OCI-LY7 (cell line): ENCODE measurements at places on chromosomes 16 and 17. TPM values are rescaled to one million over a fixed set of nuclear protein-coding genes. Genes with fewer than 3 reads are reported as not detected.
A peak's percentile ranks its signal among the peaks of the same experiment; 100 is the strongest.

The PPY gene
- total RNA-seq = not detected in 2 replicates

The TMEM238L gene
- not detected in 2 replicates for total RNA-seq

The ZFHX3 gene
- total RNA-seq = 5.7 and 6.2 TPM in 2 replicates

The ASGR1 gene
- 0.85 and 1.2 TPM in 2 replicates for total RNA-seq

The ATP1B2 gene
- total RNA-seq = not detected in 2 replicates

The KRT222 gene
- total RNA-seq = not detected in 2 replicates

The ADAM11 gene
- 1.1 and 1.4 TPM in 2 replicates for total RNA-seq

The MSLN gene
- total RNA-seq = 0.30 and 0.44 TPM in 2 replicates

The TACO1 gene
- 26.0 and 28.8 TPM in 2 replicates for total RNA-seq

The ITGAX gene
- total RNA-seq = not detected in 2 replicates

The NTN1 gene
- not detected in 2 replicates for total RNA-seq

The PYDC1 gene
- total RNA-seq = not detected in 2 replicates

The EFCAB13 gene
- total RNA-seq = 5.3 and 9.1 TPM in 2 replicates

GRCh38 chr16:58824201-58824600 is 90.1 kb upstream of the GOT2 start:
- no peak for DNase-seq

- DNase-seq = no peak
Measured at GRCh38 chr17:41914358-41914766, 4.4 kb downstream of the ACLY start.

GRCh38 chr16:79347277-79347676 is 253.3 kb downstream of the MAF start:
- no peak for DNase-seq

GRCh38 chr17:48646183-48647102 is 20.3 kb upstream of the HOXB9 start:
- no peak for DNase-seq

DNA sequence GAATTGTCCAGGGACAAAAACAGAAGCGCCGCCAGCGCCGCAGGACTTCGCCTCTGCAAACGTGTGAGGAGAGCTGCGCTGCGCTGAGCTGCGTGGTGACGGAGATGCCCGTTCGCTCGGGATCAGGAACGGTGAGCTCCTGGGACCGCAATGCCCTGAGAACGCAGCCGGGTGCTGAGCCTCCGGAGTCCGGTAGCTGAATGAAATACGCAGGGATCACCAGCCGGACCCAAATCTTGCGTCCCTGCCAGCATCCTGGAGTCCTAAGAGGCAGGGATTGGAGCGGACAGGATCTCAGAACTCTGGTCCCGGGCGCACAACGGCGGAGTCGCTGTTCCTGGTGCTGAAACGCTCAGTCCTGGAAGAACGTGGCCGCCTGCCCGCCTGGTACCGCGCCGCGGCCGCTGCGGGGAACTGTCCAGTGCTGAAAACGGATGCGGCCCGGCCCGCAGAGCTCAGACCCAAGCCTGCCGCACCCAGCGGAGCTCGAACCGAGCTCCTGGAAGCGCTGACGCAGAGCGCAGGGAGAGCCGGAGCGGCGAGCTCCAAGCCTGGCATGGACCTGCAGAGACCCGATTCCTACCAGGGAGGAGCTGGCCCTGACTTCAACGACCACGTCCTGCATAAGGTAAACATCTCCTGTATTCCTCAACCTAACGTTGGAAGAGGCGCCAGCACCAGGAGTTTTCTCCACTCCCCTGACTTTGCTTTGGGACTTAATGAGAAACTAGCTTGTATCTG is 41.5 kb downstream of the CD300LF start:
- no peak for DNase-seq

DNA sequence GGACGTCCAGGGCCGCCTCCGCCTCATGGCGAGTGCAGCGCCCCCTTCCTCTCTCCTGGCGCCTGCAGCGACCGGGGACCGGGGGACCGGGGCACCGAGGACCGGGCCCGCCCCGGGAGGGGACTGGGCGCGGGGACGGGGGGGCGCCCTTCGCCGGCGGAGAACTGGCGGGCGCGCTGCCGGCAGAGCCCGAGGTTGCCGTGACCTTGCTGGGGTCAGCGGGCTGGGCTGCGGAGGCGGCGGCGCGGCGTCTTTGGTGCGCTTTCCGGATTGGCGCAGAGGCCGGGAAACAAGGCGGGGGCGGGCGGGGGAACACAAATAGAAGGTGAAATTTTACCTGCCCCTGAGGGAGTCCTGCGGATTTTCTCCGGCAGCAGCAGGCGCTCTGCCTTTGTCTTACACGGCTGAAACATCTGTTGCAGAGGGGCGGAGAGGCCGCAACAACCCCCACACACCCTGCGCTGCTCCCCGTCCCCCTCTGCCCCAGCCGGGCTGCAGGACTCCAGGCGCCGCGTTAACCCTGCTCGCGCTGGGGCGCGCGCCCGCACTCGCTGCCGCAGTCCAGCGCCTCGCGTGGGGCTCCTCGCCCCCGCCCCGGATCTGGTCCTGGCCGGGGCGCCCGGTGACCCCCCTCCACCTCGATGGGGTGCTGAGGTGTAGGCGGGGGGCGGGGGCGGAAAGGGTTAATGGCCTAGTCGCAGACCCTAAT is 53.5 kb downstream of the SREBF1 start:
- peak; percentile 93 for DNase-seq

DNA sequence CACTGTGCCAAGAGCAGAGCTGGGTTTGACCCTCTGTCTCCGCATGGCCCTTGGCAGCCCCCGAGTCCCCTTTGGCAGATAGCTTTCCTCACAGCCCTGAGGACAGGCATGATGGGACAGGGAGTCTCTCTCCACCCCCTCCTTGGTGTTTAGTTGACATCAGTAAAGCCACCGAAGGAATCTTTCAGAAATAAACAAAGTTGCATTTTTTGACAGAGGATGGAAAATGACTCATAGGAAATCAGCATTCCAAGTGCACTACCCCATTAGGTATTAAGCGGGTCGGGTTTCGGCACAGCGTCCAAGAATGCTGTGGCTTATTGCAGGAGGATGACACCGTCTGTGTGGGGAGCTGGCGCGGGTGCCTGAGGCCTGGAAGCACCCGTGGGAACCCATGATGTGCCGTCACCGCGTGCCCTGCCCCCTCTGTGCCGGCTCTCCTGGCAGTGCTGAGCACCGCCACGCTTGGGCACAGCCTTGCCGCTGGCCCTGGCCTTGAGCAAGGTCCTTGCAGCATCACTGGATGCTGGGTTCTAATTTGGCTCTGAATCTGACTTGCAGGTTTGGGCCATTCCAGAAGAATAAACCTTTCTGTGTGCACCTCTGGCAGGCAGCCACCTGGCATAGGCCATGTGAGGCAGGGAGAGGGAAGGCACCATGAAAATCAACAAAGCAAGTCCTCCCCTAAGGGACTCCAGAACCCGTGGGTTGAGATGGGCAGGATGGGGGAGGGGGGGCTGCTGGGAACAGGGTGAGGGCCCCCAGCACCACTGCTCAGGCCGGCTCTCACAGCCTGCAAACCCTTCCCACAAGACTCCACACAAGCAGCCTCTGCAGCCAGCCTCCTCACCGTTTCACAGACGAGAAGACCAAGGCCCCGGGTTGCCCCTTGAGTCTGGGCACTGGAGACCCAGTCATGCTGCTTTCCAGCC is 50.5 kb upstream of the ZNF469 start:
- no peak for DNase-seq

GRCh38 chr16:4664538-4665418 is 28.6 kb upstream of the NUDT16L1 start:
- DNase-seq = no peak

- no peak for DNase-seq
Measured at GRCh38 chr17:62187681-62188080, 122.6 kb upstream of the MED13 start.

GRCh38 chr17:73017658-73018057 is 74.8 kb downstream of the SLC39A11 start:
- DNase-seq = no peak

DNA sequence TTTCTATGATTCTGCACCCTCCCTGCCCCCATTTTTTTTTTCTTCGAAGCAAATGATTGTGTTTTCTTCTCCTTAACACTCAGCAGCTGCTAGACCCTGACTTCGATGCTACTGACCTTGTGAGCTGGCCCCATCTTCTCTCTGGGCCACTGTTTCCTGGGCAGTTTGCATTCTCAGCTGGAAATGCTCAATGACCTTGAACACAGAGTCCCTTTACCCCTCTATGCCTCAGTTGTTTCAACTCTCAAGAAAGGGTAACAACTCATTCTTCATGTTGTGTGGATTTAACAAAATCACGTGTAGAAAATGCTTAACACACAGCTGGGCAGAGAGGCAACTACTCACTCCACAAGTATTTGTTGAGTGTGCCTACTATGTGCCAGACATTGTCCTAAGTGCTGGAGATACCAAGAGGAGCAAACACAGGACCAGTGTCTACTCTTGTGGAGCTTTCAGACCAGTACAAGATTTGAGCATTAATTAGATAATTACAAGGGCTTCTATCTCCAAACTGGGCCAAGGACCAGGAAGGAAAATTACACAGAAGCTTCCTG is 66.2 kb downstream of the IQCK start:
- DNase-seq = no peak

DNA sequence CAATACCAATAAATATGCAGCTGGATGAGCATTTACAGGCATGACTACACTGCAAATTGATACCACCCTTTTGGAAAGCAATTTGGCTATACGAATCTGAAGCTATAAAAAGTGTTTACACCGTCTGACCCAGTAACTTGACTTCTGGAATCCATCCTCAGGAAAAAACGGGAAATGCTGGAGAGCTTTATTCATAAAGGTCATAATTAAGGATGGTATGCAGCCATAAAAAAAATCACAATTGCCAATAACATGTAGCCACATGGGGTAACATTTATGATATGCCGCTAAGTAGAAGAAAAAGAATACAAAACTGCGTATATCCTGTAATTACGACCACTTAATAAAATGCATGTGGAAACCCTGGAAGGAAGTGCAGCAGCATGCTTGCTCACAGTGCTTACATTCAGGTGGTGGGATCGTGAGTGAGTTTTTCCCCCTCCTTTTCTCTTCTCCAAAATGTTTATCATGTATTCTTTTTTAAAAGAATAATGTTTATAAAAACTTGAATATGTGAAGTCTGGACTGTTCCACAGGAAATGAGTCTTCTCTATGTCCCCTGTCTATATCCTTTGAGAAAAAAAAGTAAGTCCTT is 34.2 kb downstream of the COPRS start:
- no peak for DNase-seq

- peak; percentile 83 for DNase-seq
Measured at GRCh38 chr16:29710227-29711219, 31.5 kb downstream of the QPRT start.

DNA sequence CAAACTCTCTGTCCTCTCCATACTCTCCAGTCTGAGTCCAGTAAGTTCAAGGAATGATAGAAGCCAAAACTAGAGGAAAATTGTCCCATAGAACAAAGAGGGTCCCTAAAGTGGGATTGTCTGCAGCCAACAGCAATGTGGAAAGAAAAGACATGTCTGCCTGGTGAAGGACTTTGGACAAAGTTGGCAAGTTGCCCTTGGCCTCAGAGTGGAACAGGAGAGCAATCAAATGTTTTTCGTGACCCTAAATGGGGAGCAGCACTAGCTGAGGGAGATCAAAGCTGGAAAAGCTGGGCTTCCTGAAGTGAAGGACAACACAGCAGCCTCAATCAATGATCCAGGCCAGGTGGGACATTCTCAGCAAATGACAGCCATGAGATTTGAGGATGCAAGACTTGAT is 183.5 kb downstream of the CHD9NB start:
- DNase-seq = no peak

DNA sequence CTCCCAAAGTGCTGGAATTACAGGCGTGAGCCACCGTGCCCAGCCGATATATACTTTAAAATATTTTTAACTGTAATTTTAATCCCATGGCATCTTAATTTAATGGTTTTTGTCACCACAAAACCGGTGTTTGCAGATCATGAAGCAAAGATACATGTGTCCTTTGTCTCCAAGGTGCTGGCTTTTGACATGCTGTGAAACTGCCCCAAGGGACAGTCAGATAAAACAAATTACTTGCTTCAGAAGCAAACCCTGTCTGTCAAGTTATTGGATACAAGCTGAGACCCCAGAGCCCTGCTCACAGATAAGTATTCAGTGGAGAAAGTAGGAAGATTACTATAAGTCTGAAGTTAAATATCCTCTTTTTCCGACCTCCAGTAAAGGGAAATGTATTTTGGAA is 39.8 kb downstream of the ARL4D start:
- DNase-seq = no peak

DNA sequence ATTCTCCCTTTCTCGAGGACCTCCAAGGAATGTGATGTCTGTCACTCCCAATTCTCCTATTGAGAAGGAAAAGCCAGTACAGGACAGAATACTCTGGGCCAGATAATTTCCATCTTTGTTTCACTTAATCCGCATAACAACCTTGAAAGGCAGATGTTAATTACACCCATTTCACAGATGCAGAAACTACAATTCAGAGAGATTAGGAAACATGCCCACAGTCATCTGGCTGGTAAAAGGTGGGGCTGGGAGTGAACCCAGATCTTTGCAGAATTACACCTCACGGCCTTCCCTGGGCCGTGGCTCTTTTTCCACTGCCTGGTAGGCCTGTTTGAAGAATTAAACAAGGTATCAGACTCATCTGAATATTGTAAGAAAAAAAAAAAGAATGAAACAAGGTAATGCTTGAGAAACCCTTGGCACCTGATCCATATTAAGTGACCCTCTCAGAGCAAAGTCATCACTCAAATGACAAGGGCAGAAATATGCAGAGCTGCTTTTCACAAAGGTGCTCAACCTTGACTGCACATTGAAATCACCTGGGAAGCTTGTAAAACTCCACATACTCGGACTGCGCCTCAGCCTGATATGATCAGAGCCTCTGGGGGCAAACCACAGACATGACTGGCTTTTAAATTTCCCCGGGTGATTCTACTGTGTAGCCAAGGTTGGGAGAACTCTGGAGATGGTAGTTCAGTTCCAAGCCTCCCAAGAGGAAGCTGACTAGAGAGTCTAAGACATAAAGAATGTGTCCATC is 16.6 kb upstream of the G6PC1 start:
- no peak for DNase-seq

DNA sequence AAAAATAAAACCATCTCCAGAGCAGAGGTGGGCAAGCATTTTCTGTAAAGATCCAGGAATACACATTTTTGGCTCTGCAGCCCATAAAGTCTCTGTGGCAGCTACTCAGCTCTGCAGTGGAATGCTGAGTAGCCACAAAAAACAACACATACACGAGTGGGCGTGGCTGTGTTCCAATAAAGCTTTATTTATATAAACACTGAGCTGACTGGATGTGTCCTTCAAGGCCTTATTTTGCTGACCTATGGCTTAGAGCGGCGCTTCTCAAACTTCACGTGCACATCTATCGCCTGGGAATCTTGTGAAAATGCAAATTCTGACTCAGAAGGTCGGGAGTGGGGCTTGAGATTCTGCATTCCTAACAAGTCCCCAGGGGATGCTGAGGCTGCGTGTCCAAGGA is 39.7 kb downstream of the XYLT1 start:
- DNase-seq = no peak
